ENCODE measurements at places on chromosomes 3 and 15.

GRCh38 chr3:83956431-83956830 lies 1002.4 kb upstream of the CADM2 start:
- DNase-seq, result no peak

- no peak for DNase-seq
Measured at GRCh38 chr3:142356818-142357217, 91.0 kb downstream of the XRN1 start.

GRCh38 chr15:42335074-42335473 lies 24.2 kb upstream of the CAPN3 start:
- no peak for DNase-seq

DNA sequence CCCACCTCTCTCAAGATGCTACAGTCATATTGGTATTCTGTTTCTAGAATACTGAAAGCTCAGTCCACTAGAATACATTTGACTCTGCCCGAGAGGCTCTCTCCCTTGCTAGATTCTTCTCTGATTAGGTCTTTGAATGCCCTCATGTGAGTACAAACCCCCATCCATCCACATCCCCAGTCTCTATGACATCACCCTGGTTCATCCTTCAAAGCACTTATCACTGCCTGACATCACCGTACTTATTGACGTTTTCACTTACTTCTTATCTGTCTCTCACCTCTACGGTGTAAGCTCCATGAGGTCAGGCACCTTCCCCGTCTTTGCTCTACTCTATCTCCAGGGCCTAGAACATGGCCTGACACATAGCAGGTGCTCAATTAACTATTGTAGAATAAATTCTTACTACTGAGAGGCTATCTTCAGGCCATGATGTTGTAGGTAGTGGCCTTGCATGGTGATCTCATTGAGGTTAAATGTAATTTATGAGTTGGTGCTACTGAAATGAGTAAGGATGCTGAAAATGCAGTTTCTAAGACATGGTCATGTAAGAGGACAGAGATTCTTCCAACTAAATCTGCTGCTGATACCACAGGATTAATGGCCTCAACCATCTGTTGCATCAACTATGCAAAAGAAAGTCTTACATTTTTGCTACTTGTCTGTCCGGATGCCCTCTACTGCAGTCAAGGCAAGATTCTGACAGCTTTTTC lies 26.8 kb downstream of the EOGT start:
- DNase-seq, result peak; percentile 40

DNA sequence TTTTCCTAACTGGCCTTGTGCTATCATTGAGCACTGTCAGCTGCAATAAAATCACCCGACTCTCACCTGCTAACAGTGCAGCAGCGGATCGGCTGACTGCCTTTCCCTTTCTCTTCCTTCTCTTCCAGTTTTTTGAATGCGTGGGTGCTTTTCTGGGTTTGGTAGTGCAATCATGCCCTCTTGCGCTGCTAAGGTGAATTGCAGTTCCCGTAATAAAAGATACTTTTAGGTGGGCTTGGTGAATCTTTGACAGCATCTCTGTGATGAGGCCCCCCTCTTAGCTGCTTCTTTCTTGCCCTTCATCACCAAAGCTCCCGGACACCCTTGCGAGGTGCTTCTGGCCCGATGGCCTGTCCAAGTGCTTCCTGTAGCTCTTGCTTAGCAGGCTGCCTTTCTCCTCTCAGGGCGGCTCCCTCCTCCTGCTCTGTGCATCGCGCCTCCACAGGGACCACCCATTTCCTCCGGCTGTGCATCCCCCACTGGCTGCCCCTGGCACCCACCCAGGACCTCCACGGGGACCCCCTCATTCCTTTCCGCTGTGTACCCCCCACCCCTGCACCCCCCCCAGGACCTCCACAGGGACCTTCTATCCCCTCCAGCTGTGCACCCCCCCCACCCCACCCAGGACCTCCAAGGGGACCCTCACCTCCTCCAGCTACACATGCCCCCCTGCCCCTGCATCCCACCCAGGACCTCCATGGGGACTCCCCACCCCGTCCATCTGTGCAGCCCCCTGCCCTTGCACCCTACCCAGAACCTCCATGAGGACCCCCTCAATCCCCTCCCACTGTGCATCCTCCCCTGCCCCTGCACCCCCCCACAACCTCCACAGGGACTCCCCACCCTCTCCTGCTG lies 50.8 kb upstream of the RPL32 start:
- peak; percentile 46 for DNase-seq

GRCh38 chr3:123764647-123765046 lies 119.5 kb downstream of the MYLK start:
- no peak for DNase-seq

DNA sequence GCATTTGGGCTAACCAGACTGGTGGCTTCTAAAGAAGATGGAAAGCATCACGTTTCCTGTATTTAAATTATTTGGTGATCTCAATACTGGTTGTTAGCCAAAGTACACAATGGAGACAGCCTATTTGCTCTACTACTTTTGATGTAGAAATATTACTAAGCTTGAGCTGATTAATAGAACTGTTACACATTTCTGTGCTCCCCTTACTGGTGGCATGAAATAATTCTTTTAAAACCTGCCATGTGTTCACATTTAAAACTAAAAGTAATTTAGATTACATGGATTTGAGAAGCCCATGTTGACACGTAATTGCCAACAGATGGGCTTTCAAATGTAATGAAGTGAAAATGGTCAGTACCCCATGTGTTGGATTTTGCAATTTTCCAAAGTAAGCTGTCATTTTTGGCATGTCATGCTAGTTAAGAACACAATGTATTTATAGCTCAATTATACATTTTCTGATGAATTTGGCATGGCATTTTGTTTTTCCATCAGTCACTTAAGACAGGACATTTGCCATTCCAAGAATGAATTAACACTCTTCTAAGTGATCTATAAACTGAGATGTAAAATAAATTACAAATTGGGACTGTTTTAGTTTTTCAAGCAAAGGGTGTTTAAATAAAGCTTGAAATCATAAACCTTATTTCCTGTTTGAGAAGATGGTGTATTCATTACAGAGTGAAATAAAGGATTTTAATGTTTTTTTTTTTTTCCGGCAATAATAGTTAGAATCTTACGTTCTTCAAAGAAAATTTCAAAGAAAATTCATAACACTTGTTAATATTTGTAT lies 10.8 kb upstream of the RARRES1 start:
- DNase-seq, result no peak

DNA sequence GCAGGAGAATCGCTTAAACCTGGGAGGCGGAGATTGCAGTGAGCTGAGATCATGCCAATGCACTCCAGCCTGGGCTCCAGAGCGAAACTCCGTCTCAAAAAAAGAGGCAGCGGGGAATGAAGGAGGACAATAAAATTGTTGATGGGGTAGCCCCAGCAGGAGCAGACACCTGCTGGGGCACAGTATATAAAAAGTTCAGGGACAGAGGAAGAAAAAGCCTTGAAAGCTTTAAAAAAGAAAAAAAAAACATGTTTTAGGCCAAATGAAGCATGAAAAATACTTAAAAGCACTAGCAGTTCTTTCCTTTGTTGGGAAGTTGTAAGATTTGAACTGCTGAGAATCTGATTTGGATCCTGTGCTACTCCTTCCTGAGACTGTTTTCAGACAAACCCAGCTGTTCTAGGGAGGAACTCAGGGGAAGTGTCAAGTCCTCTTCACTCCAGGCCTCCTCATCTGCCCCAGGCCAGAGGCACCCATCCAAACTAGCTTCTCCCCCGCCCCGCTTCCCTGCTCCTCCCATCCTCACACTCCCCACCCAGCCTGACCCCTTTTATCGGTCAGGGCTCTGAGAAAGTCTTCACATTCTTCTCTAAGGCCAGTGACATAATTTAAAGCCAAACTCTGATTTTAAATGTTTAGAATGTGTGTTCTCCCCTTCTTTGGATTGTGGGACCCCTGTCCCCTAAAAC lies 4.9 kb downstream of the IL17RD start:
- DNase-seq, result no peak

DNA sequence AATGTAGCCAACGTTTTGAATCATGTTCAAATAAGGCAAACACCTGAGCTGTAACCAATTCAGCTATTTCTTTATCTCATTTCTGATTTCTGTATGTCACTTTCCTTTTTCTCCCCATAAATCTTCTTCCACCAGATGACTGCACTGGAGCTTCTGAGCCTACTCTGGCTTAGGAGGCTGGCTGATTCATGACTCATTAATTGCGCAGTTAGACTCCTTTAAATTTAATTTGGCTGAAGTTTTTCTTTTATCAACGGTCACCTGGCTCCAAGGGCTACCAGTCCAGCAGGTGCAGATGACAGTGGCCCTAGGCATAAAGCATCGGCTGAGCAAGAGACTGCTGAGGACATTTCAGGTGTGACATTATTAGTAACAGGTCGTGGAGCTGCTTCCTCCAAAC lies 39.6 kb upstream of the ITGA11 start:
- DNase-seq, result no peak

DNA sequence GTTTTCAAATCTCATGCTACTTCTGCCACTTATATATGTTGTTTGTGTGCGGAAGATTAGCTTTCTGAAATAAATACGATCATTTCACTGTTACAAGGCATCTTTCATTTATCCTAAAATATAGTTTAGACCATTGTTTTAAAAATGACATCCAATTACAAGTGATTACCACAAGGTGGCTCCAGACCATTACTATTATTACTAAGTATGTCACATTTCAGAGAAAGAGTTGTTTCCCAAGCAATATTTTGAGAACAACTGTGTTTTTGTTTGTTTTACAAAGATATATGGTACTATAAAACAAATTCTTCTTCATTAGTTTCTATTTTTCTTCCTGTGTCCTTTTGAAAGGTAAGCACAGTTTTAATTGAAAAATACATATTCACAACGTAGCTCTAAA lies 136.0 kb upstream of the RAP2B start:
- DNase-seq, result peak; percentile 25
